ENCODE measurements at places on chromosomes 5 and 9.
A peak's percentile ranks its signal among the peaks of the same experiment; 100 is the strongest.

DNA sequence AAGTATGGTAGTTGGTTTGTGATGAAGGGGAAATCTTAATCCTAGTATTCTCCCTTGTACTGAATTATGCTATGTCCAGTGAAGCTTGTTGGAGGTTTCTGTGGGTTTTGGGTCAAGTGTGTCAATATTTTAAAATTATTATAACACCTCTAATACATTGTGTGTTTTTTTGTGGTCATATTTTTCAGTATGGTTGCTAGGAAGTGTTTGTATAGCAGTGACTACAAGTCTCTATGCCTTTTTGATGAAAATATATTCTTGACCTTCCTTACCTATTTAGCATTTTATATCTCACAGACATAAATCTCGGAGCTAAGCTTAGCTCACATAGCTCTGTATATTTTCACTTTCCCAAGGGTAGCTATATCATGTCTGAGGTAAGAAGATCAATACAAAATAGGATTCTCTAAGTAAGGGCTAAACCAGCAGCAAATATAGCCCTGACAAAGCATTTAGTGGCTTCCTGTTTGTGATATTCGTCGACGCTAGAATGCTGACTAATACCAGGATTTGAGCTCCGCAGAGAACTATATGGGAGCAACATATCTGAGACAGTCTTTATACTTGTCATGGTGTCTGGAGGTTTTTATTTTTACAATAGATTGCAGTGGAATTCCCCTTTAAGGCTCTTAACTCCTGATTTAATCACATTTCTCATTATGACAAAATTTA, 82.3 kb downstream of the MACIR start:
- DNase-seq, result no peak

DNA sequence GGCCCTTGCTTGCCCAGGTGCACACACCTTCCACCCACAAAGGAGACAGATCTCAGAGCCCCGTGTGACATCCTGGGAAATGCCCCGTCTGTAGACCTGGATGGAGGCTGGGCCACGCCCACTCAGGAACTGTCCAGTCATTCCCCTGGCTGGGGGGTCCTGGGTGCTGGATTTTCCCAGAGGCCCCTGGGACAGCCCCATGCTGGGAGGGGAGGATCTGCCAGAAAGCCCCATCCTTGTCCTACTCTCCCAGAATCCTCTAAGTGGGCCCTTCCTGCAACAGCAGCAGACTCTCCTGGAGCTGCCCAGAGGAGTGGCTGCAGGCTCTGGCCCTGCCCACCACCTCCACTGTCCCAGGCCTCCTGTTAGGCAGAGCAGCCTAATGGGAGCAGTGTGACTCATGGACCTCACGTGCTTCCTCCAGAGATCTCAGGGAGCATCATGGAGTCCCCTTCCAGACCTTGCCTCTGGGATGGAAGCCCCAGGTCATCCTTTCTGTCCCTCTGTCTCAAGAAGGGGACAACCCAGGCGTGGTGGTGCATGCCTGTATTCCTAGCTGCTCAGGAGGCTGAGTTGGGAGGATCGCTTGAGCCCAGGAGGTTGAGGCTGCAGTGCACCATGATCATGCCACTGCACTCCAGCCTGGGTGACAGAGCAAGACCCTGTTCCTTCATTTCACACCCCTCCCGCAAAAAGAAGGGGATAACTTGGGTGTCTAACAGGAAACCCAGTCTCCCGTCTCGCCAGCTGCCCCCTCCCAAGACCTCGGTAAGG, 51.7 kb downstream of the JADE2 start:
- DNase-seq, result no peak

DNA sequence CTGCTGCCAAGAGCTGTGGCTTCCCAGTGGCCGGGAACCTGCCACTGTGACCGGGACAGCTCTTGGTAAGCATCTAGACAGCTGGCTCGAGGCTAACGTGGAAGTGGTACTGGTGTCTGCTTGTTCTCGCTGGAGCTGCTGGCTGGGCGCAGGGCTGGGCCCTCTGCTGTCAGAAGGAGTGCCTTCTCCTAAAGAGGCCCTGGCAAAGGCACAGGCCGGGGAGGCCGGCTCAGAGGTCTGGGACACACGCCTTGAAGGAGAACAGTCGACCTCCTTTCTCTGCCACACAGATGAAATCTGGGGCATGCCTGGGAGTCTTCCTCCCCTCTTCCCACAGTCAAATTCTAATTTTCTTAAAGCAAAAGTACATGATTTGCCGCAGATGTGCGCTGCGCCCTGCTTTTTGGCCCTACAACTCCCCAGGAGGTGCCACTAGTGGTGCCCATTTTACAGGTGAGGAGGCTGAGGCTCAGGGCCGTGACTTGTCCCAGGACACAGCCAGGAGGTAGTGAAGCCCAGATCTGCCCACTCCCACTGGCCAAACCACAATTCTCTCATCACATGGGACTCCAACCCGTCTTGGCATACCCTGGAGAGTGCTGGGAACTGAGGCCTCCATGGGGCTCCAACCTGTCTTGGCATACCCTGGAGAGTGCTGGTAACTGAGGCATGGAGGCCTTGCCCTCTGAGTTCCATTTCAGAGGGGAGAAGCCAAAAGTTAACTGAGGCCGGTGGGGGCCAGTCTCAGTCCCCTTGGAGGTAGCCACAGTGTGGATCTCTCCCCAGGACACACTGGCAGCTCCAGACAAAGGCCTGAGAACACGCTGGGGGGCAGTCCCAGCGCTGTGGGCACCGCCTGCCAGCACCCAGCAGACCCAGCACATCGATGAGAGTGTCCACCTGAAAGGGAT, 12.0 kb upstream of the RXRA start:
- DNase-seq, result no peak

DNA sequence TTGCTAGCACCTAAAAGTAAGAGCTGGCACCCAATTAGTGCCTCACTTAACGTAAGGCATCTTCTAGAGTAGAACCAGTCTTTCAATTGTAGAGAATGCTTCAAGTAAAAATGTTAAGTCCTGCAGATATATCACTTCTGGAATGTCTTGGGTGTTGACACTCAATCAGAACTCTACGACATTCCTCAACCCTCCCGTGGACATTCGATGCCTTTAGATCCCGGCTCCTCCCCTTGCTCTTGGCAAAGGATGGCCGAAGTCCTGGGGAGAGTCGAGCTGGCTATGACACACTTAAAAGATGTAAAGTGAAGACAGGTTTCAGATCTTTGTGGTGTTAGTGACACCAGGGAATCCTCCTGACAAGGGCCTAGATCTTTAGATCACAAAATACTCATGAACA, 87.5 kb upstream of the ERCC6L2 start:
- no peak for DNase-seq

- no peak for DNase-seq
Measured at GRCh38 chr5:124468671-124469411, 277.6 kb downstream of the ZNF608 start.

DNA sequence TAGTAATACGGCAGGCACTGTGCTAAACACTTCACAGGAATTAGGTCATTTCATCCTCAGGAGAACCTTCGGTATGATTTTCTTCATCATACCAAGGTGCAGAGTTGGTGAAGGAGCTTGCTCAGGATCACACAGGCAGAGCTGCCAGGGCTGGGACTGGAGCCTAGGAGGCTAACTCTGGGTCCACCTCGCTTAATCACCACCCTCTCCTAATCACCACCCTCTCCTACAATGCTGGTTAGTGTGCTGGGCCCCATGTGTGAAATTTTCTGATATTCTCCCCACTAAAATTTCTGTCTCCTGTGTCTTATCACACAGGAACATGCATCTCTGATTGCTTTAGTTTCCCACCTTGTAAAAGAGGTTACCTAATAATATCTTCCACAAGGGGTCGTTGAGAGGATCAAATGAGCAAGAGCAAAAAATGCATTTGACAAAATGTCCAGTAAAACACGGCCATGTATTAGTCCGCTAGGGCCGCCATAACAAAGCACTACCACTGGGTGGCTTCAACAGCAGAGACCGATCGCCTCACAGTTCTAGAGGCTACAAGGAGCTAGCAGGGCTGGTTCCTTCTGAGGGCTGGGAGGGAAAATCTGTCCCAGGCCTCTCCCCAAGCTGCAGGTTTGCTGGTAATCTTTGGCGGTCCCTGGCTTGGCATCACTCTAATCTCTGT, 128.2 kb upstream of the NFIB start:
- peak; percentile 72 for DNase-seq

GRCh38 chr9:121271368-121272341, 3.7 kb downstream of the GSN start:
- no peak for DNase-seq

DNA sequence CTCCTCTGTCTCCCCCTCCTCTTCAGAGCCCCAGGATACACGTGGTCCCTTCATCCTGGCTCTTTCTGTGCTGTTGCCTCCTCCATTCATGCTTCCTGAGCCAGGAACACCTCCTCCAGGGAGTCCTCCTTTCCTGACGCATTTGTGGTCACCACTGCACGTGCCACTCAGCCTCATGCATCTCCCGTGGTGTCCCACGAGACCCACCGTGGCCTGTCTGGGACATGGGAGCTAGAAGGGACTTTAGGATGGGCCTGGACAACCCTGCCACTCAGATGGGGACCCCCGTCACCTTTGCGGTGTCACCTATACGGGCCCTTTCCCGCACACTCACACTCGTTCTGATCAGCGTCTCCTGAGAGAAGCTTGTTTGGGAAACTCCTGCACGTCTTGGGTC, 6.7 kb downstream of the GLIPR2 start:
- no peak for DNase-seq

DNA sequence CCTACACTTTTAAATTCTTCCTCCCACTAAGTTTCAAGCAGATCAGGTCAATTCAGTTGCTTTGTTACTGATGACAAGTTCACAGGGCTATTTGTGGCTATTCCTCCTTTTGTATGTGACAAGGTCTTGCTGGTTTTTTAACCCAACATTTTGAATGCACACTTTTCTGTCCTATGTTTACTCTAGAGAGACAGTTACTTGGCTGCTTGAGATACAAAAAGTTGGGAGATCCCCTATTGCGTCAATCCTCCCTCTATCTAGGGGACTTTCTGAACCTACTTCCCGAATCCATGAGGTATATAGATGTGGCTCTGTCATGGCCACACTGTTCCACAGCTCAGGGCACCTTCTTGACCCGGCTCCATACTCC, 386.7 kb downstream of the NTRK2 start:
- DNase-seq, result no peak

DNA sequence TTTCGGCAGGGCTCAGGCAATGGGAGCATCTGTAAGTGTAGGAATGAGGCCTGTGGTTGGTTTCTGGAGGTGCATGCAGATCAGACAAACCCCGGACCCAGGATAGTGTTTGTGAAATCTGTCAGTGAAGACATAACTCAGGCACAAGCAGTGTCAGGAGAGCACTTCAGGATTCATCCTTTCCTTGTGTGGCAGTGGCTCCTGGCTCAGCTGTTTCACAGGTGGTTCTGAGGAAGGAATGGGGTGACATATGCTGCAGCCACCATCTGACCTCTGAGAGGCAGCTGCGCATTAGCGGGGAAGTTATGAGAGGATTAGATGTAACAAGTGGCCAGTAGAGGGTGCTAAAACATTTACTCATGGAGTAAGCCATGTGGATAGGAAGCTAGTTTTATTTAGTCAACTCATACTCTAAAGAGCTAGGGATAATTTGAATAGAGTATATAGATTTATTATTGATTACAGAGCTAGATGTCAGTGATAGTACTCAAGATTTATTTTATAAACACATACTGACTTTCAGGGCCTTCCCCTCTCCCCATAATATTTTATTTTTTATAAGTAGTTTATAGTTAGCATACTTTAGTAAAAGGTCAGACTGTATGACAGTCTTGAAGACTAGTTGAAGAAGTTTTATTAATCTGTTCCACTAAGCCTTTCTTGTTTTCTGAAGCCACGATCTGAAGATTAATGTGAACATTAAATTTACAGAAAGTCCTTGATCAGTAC, 28.4 kb downstream of the NNT start:
- peak; percentile 69 for DNase-seq

- no peak for DNase-seq
Measured at GRCh38 chr5:59554501-59554900, 339.0 kb downstream of the PDE4D start.

DNA sequence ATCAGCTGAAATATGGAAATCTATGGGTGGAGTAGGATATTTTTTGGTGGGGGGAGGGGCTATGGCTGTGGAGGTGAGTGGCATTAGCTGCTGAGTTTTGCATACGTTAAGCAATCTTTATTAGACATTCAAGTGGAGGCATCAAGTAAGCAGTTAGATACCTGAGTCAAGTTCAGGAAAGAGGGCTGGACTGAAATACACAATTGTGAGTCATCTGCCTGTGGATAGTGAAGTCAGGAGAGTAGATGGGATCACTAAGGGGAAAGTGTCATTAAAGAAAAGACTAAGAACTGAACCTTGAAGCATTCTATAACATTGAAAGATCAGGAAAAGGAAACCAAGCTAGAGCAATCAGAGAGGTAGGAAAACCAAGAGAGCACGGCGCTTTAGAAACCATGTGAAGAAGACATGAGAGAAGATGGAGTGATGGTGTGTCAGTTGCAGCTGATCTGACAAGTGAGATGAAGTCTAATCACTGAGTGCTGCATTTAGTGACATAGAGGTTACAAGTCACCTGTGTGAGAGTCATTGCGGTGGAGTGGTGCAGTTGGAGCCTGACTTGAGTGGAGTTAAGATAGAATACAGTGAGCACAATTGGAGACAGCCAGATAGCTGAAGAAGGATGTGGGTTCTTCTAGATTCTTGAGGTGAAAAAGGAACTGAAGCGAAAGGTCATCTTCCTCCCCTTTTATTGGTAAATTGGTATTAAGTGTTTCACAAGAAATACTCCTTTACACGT, 88.7 kb downstream of the PIP5K1B start:
- DNase-seq, result no peak

GRCh38 chr5:1502046-1502736, 21.6 kb downstream of the LPCAT1 start:
- DNase-seq, result no peak

- no peak for DNase-seq
Measured at GRCh38 chr5:42089705-42090104, 164.6 kb downstream of the FBXO4 start.

- DNase-seq, result no peak
Measured at GRCh38 chr9:106035806-106036205, 341.5 kb downstream of the TMEM38B start.

DNA sequence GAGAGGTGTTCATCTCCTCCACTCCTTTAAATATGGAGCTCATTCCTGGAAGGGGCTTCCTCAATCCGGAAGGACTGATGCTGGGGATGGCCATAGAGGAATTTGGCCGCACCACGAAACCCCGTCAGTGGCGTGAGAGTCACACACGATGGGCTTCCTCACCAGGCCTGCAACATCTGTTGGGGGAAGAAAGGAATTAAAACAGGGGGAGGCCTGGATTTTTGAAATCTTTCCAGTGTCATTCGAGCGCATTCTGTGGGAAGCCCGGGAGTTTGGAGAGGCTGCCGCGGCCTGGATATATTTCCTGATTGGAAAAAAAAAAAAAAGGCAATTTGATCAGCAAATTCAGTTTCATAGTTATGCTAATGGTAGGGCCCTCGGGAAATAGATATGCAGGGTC, 76.3 kb upstream of the ORM1 start:
- no peak for DNase-seq

GRCh38 chr5:123610209-123610608, 98.2 kb downstream of the CSNK1G3 start:
- DNase-seq, result no peak
